ENCODE measurements at places on chromosomes 3 and 15.

GRCh38 chr3:10549617-10550230 is 44.3 kb upstream of the ATP2B2 start:
- DNase-seq = no peak

DNA sequence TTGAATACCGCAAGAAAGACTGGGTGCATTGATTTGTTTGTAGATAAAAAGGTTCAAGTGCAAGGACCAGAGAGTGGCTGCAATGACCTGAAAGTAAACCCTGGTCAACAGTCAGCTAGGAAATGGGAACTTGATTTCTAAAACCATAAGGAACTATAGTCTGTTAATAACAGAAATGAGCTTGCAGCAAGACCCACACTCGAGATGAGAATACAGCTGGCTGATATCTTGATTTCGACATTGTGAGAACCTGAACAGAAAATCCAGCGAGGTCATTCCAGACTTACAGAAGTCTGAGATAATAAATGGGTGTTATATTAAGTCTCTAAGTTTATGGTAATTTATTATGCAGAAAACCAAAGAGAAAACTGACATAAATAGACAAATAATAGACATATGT is 177.3 kb downstream of the NFKBIZ start:
- DNase-seq = no peak

DNA sequence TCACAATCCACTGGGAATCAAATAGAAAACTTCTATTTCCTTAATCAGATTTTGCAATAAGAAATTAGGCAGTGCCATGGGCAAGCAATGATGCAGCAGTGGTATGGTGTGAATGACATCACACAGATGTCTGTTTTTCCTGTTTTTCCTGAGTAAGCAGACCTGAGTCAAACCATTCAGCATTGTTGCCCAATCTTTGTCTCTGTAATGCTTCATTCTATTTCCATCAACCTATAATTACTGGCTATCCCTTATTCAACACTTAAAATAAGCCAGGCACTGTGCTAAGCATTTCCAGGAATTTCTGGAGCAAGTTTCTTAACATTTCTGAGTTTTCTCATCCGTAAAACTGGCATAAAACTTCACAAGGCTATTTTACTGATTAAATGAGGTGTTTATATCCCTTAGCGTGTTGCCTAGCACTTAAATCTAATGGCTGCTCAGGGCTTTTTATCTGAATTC is 11.3 kb upstream of the OXSR1 start:
- no peak for DNase-seq

- no peak for DNase-seq
Observed at GRCh38 chr15:41281236-41281635, 50.2 kb downstream of the CHP1 start.

DNA sequence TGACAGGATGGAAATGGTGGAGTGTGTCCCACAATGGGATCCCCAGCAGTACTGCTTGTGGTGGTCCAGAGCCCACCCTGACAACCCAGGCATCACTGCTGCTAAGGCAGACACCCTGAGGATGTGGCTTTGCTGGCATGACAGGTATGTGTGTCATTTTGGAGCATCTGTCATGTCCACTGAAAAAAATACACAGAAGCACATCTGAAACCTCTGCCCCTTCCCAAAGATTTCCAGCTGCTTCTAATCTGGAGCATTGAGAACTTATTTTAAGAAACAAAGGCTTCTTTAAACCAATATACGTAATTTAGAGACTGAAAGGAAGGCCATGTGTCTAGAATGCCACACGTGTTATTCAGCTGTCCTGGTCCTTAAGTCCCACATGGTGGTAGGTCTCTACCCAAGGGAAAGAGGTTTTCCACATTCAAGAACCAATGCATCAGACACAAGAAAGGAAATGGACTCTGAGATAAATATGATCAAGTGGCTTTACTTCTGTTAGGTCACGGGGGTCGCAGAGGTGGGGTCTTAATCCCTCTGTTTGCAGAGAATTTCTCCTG is 88.3 kb downstream of the PDZRN3 start:
- no peak for DNase-seq

DNA sequence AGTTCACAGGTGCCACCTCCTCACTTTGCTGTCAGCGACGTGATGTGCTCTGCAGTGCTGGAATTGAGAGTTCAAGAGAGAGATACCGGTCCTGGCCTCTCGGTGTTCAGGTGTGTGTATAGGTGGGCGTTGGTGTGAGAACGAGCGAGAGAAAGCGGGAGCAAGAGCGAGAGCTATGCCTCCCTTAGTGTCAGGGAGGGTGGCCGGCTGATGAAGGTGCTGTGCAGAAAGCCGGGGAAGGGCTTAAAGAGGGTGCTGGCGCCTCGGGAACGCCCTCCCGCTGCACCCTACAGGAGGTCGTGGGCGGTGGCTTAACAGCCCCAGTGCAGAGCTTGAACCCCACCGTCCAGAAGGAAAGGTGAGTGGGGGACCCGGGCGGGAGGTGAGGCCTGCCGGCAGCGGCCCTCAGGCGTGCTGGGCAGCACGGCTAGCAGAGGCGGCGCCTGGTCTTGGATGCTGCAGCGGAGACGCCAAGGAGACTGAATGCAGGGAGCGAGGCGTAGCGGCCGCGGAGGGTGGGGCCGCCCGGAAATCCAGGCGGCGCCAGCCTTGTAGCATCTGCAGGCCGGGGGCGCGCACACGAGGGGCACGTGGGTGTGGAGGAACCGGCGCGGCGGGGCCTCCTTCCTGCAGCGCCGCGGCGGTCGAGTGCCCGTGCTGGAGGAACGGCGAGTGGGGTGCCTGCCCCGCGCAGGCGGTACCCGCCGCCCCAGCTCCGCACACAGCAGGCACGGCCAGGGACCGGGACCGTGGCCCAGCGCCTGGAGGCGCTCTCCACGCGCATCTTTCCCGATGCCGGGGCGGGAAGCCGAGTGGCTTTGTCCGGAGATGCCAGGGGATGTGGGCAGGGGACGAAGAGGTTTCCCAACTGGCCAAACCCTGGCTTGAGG is 246.8 kb upstream of the TOPAZ1 start:
- no peak for DNase-seq

- DNase-seq = no peak
Observed at GRCh38 chr15:68249058-68249713, 19.7 kb upstream of the CLN6 start.

GRCh38 chr3:188947401-188948280 is 224.1 kb upstream of the TPRG1 start:
- peak; percentile 94 for DNase-seq

DNA sequence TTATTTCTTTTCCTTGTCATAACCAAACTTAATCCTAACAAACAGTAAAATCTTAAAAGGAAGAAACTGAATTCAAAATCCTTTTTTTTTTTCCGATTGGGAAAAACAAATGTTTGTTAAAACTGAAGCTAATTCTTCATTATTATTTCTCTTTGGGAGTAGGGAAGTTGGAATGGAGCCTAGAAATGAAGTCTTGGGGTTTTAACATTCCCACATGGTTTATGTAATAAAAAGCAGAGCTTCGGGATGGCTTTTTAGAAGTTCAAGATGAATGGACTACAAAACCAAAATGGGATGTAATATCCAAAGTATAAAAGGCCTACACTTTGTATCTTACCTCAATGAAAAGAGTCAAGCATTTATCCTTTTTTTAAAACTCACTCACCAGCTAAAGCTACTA is 189.0 kb upstream of the TMC3 start:
- no peak for DNase-seq

DNA sequence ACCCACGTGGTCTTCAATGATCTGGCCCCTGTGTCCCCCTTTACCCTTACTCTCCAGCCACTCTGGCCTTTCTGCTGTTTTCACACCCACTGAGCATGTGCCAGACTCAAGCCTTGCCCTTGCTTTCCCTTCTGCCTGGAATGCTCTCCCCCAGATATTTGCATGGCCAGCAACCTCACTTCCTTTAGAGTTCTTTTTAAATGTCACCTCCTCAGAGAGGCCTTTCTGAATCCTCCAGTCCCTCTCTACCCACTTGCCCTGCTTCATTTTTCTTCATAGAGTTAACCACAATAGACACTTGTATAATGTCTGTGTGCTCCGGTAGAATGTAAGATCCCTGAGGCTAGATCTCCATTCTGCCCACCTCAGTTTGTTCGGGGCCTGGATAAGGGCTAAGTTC is 39.4 kb upstream of the TIPARP start:
- no peak for DNase-seq

DNA sequence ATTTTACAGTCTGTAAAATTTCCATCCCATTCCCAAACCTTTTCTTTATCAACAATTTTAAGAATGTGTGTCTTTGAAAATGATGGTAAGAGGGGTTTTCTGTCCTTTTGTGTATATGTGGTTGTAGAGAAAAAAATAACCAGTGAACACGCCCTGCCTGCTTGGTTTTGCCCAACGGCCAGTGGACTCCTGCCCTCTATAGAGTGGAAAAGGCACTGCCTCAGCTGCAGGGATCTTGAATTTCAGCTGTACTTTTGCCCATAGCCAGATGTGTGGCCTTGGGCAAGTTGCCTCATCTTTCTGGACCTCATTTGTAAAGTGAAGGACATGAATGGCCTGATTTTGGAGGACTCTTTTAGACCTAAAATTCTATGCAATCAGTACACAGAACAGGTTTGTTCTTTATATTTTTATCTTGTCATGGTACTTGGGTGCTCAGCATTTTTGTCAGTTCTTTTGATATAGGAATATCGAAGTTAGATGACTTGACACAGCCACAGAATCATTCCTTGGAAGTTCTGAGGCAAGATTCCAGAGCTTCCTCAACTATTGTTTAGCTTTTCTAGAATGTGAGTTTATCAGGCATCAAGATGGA is 81.0 kb downstream of the CLDN11 start:
- no peak for DNase-seq

DNA sequence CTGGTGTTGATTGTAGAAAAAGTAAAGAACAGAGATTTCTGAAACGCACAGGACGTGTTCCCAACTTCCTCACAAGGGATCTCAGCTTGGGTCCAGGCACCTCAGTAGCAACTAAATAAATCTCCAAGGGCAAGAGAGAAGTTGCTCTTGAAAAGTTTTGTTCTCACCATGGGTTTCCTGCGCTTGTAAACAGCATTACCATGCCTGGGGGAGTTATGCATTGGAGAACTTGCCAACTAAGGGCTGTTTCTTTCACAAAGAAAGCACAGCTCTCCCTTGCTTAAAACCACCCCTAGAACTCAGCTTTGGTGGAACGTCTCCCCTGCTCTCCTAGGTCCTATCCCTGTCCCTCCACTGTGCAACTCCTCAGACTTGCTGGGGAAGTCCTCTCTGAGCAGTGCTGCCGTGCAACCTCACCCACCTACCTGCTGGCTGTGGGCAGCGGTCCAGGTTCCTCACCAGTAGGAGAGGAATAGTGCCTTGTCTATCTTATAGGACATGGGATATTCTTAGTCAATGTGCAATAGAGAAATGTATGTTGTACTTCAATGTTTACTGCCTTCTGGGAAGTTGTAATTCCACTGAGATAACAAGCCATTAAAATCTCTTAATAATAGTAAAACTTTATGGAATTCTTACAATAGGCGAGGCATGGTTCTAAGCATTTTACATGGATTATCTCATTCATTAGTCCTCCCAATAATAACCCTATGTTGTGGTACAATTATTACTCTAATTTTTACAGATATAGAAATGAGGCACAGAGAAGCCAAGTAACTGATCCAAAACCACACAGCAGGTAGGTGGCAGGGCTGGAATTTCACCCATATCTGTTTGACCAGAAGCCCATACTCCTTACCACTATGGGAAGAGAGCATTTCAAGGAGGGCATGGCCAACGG is 51.5 kb downstream of the UMPS start:
- DNase-seq = no peak

DNA sequence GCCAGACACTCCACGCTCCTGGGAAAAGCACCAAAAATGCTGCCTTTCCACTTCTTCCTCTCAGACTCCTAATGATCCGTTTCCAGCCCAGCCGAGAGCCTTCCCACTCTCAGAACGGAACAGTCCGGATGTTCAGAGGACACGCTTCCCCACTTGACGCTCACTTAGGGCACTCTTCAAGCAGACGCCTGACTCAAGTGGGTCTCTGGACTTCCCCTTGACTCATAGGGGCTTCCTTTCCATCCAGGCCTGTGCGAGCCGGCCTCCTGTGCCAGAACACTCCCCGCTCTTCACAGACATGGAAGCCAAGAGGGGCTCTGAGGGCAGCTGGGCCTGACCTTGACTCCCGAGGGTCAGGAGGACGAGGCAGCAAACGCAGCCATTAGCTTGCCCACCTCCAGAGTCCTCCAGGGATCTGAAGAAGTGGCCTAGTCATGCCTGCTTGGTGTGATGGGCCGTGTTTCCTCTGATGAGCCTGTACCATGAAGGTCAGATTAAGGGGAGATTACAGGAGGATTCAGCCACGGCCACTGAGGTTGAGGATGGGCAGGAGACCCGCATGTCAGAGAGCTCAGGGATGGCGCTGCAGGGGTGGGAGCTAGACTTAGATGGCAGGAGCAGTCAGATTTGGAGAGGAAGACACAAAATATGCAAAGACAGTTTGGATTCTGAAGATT is 114.7 kb upstream of the TLE3 start:
- DNase-seq = no peak

GRCh38 chr3:181626036-181626435 is 85.7 kb upstream of the SOX2 start:
- DNase-seq = no peak

- no peak for DNase-seq
Observed at GRCh38 chr3:169172535-169172934, 491.0 kb downstream of the MECOM start.

DNA sequence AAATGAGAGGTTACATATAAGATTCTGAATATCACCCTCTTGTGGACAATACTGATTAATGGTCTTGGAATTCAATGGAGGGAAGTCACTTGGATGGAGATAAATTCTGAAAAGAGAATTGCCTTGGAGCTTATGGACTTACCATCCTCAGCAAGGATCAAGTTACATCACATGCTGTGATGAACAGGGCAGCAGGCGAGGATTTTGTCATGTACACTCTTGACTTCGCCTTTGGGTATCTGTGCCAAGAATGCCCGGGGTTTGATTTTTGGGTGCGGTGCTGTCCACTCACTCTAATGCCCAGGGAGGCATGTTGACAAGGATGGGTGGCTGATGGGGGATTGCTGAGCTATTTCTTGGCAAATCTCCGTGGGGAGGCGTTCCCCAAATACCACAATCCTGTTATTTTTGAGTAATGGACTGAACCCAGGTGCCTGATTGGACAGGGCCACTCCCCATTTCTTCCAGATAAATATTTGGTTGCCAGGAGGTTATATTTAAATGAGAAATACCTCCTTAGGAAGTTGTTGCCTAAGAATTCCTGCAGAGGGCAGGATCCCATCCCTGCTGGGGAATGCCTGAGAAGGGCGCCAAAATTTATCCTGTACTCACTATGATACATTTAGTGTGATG is 96.3 kb downstream of the TPRG1 start:
- no peak for DNase-seq
